Activated naive CD4-positive, alpha-beta T cell treated with anti-CD3 and anti-CD28 coated beads, Interleukin-2, amount 50 U/mL, for 72 hours (primary cell): ENCODE measurements at places on chromosomes 1 and 21. TPM values are rescaled to one million over a fixed set of nuclear protein-coding genes. Genes with fewer than 3 reads are reported as not detected.

Gene NIBAN1
- 19.4 TPM for total RNA-seq

GRCh38 chr1:178541829-178542553, 29.1 kb downstream of the TEX35 start:
- peak; percentile 68 for DNase-seq

DNA sequence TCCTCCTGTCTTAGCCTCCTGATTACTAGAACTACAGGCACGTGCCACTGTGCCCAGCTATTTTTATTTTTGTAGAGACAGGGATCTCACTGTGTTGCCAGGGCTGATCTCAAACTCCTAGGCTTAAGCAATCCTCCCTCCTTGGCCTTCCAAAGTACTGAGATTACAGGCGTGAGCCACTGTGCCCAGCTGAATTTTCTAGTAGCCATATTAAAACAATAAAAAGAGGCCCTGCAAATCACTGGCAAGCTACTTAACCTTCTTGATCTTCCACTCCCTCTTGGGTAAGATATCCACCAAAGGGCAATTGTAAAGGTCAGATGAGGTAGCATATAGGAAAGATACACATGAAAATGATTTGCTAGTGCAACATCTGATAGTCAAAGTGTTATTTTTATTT, 65.6 kb upstream of the SRSF10 start:
- DNase-seq: no peak

GRCh38 chr1:66739401-66740157, 12.7 kb upstream of the DYNLT5 start:
- DNase-seq: no peak

DNA sequence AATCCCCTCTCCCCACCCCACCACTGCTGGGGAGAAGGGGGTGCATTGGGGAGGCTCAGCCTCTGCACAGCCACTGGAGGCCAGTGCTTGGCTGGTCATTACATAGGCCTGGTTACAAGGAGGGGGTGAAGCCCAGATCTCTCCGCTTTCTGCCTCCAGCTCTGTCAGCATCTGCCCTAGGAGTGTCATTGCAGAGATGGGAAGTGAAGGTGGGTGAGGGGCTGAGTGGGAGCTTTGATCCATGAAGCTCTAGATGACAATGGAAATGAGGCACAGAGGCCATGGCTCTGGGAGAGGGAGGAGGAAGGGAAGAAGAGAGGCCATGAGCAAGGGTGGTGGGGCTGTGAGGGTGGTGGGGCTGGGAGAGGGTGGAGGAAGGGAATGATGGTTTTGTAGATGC, 411.6 kb downstream of the MATN1 start:
- DNase-seq: no peak

DNA sequence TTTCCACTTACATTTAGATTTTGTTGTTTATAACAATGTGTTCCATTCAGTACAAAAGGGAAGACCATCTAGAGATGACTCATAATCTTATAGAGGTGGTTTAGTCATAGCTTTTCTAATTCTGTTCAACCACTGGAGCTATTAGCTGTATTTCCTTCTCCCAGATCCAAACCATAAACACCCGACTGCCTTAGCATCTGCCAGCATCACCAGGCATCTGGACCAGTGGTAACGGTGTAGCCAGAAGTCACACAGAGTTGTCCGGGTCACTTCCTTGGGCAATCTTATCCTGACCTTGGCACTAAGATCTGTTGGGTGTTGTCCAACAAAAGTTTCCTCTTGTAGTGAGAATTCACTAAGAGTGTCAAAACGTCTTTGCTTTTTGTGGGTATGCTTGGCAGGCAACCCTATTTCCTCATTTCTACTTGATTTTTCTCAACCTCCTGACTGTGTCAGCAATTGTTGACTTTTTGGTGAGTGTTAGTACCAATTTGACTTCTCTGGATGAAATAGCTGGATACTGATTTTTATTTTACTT, 372.1 kb upstream of the B3GALT2 start:
- DNase-seq: no peak

DNA sequence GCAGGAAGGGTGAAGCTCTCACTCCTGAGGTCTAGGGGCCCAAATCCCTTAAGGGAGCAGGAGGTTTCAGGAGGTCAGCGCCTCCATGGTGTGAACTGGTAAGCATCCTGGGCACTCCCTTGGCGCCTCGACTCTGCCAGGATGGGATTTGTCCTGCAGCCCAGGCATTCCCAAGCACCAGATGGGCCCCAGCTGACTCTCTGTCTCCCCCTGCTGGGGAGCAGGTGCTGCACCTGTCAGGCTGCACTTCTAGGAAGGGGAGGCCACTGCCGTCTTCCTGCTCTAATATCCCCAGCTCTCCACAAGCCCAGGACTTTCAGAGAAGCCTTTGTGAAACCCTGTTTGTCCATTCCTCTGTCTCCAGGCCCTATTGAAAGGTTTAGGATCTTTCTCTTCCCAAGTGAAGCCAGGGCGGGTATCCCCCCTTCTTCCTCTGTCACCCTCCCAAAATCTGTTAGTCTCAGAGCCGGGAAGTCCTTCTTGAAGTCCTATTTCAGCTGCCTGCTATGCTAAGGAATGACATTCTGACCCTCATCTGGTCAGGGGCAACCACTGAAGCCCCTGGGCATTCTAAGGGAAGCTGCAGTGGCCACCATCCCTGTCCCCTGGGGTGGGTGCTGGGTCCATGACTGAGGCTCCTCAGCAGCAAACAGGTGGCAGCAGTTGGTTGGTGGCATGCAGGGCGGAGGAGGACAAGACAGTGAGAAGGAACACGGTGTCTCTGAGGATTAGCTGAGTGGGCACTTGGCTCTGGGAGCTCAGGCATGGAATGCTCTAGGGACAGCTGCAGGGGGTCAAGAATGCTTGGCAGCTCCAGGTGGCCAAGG, 3.2 kb downstream of the MYBPH start:
- peak; percentile 74 for DNase-seq

DNA sequence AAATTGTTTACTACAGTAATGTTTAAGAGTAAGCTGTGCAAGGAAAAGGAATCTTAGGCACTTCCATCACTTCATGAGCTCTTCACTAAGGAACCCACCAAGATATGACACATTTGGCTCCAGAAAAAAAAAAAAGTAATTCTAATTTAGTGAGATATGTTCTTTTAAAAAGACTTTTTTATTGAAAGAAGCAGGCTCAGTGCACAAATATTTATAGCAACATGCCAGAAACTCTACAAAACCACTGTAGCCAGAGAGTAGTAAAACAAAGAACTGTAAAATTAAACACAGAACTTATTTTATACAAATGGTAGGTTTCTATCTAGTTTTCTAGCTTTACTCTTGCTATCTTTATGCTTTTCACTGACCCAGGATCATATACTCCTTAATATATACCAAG, 434.6 kb upstream of the ADGRL2 start:
- no peak for DNase-seq

Gene GBP7
- not detected for total RNA-seq

Gene RNF207
- total RNA-seq: 1.5 TPM

Gene SH2D1B
- 0.18 TPM for total RNA-seq
